ENCODE measurements at places on chromosomes 6 and 20.

GRCh38 chr6:23851522-23851921, 274.5 kb upstream of the NRSN1 start:
- no peak for DNase-seq

GRCh38 chr20:987677-988076, 14.4 kb downstream of the RSPO4 start:
- DNase-seq = no peak

DNA sequence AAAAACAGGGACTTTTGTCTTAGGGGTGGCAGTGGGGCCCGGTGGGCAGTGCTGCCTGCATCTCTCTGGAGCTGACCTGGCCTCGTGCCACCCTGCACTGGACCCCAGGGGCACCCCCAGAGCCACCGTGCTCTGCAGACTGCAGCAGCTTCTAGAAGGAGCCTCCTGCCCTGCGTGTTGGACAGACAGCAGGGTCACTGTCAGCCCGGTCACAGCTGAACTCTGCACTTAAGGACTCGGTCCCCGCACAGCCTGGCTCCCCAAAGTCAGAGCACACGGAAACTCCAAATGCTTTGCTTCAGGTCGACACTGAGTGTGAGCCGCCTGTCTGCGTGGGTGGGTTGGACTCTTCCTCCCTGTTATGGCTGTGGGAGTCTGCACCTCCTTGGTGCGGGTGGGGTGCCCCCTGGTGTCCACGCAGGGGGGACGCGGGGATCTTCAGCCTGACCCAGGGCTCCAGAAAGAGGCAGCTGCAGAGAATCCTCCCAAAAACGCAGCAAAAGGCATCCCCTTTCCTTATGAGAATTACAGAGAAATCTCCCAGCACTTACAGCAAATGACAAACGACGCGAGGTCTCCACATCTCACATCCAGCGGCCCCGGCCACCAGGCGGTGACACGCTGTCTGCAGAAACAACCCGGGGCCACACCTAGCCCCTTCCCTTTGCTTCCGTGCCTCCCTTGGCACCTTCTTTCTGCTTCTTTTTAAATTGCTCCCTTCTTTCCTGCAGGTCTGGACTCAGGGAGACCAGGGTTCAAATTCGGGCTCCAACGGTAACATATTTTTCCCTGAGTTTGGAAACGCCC, 36.3 kb upstream of the DACT2 start:
- DNase-seq = no peak

- DNase-seq = no peak
These were observed 102.2 kb downstream of the NRN1 start for GRCh38 chr6:5904532-5904931.

DNA sequence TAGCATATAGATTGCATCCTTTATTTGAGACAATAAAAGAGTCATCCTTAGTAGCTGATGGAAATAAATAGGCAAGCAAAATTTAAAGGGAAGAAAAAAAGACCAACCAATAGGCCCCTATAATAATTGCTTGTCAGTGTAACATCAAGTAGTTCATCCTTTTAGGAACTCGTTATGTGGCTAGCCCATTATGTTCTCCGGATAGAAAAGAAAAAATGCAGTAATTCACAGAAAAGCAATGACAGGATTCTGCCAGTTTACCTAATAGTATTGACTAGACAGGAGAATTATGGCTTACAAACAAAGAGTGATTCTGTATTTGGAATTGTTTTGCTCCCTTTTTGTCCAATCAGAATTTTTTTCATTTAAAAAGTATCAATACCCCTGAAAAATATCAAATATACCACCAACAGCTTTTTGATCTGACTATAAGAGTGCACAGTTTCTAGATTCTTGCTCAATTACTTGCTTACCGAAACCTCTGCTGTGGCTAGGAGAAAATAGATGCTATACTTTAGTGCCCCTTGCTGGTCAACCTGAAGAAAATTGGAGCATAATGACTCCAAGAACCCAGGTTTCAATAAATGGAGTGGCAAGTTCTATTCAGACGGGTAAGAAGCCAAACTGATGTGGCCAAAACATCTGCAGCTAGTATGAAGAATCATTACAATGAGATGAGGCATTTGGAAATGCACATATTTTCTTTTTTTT, 91.5 kb upstream of the SASH1 start:
- DNase-seq = no peak

DNA sequence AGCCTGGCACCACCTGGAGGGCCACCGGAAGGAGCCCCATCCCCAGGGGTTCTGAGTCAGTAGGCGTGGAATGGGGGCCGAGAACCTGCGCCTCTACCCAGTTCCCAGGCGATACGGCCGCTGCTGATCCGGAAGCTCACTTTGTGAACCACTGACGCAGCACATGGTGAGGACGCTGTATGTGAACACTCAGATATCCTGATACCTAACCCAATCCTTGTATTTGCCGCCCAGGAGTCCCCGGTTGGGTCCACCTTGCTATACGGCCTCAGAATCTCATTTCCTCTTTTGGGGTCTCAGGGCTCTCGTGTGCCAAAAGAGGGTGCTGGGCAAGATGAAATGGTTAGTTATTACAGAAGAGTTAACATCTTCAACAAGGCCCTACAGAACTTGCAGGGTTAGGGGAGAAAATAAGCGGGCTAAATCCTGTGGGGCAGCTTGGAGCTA, 604 bp upstream of the RAB5IF start:
- no peak for DNase-seq

GRCh38 chr6:62357835-62358234, 71.8 kb upstream of the KHDRBS2 start:
- DNase-seq = no peak

GRCh38 chr20:37823296-37823980, 79.5 kb upstream of the VSTM2L start:
- DNase-seq = no peak

GRCh38 chr20:44228465-44229258, 18.1 kb upstream of the OSER1 start:
- no peak for DNase-seq

DNA sequence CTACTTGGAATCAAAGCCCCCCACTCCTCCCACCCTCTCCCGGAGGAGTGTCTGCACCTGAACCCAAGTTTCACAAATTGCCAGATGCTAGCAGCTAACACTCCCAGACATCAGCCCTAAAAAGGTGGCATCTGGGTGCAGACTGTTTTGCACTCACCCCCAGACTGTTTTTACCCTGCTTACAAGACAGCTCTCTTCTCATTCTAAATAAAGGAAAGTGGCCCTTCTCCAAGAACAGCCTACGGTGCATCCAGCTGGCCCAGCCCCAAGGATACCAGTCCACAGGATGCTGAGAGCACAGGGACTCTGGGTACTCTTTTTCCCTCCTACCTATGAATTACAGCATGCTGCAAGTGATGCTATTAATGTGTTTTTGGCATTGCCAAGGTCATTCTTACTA, 842.0 kb upstream of the FLRT3 start:
- no peak for DNase-seq

DNA sequence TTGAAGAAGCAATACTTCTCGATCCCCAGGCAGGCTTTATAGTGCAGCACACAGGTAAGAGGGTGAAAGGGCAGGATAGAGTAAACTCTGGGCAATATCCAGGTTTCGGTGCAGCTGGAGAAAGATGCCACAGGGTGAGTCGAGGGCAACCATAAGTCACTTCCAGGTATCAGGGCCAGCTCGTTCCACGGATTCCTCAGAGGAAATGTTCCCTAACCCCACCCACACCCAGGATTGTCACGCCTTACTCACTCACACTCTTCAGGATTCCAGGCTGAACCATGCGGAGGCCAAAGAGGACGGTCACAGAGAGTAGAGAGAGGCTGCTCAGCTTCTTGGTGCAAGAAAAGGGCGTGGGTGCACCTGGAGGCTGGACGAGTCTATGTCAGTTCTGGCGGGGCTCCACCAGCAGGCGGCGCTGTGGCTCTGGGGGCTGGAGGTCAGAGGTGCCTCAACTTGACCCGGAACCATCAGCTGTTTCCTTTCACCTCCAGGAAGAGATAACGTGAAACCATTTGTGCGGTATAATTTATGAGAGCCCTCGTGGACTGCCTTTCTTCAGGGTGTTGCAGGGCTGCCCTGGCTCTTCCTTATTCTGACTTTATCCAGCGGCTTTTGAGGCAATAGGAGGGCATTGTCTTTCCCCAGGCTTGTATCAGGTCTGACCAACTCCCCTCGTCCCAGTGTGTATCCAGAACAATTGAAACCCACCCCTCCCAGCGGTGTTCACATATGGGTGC, 14.5 kb upstream of the WFDC12 start:
- no peak for DNase-seq

- DNase-seq = no peak
These were observed 32.3 kb upstream of the GNRH2 start for GRCh38 chr20:3010985-3011723.

DNA sequence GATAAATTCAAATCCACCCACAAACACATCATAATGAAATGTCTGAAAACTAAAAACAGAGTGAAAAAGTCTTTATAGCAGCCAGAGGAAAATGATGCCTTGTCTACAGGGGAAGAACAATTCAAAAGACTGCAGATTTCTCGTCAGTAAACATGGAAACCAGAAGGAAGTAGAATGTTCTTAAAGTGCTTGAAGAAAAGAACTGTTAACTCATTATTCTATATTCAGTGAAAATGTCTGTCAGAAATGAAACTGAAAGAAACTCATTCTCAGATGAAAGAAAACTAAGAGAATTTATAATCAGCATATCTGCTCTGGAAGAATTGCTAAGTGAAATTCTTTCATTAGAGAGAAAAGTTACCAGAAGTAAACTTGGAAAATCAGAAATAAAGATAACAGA, 416.1 kb downstream of the TBC1D32 start:
- no peak for DNase-seq

DNA sequence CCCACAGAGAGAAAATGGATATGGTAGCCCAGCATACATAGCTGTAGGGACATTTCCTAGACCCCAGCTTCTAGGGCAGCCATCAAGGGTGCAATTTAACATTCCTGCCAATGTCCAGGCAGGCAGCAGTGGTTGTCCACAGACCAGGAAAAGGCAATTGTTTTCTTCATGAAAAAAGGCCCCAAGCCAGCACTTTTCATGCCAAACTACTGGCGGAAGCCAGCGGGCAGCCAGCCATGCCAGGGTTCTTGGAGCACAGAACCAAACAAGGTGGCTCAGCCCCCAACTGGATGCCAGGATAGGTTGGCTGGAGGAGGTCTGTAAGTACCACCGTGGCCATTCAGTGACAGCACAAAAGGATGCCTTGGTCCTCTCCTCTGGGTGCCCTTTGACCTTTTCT, 94.6 kb downstream of the BANF2 start:
- no peak for DNase-seq

- no peak for DNase-seq
These were observed 115.4 kb downstream of the SLC23A2 start for GRCh38 chr20:4885877-4886276.

GRCh38 chr6:130981409-130981808, 81.6 kb downstream of the EPB41L2 start:
- no peak for DNase-seq

DNA sequence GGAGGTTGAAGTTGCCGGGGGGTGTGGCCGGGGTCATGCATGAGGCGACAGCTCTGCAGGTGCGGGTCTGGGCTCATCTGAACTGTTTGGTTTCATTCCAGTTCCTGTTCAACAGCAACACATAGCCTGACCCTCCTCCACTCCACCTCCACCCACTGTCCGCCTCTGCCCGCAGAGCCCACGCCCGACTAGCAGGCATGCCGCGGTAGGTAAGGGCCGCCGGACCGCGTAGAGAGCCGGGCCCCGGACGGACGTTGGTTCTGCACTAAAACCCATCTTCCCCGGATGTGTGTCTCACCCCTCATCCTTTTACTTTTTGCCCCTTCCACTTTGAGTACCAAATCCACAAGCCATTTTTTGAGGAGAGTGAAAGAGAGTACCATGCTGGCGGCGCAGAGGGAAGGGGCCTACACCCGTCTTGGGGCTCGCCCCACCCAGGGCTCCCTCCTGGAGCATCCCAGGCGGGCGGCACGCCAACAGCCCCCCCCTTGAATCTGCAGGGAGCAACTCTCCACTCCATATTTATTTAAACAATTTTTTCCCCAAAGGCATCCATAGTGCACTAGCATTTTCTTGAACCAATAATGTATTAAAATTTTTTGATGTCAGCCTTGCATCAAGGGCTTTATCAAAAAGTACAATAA, 72.5 kb downstream of the PTPN1 start:
- no peak for DNase-seq

DNA sequence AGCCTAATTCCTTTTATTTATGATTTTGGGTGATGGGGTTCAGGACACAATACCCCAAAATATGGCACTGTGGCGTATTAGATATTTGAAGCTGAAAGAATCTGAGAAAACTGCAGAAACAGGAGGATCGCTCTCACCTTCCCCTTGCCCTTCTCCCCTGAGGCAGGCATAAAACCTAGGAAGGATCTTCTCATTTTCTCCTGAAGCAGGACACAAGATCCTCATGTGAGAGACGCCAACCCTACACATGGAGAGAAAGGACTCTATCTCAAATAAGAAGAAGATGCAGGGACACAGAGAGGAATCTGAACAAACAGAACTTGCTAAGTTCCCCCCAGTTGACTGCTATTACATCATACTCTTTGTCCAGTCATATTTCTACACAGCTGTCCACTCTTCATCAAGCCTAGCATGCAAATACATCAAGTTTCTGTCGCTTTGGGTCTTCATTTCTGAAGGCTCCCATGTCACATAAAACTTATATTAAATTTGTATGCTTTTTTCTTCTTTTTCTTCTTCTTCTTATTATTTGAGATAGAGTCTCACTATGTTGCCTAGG, 109.0 kb downstream of the DTNBP1 start:
- no peak for DNase-seq

DNA sequence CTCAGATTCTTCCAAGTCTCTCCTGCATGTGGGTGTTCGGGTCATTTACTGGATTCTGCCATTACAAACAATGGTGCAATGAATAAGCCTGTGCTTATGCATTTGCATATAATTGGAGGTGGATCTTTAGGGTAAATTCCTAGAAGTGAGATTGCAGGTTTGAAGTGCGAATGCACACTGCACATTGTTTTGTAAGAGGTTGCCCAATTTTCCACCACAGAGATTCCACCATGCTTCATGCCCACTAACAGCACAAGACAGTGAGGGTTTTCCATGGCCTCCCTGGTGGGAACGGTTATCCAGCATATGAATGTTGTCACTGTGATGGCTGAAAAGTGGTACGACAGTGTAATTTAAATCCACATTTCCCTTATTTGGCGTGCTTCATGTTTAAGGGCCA, 178.8 kb upstream of the PMEPA1 start:
- DNase-seq = no peak

GRCh38 chr6:56349194-56349593, 101.8 kb upstream of the COL21A1 start:
- DNase-seq = no peak

- no peak for DNase-seq
These were observed at the start of gene KCNQ5 for GRCh38 chr6:72621291-72622093. Gene KCNQ5, plus strand, starts transcription at chr6:72622064.
